Stimulated activated CD8-positive, alpha-beta memory T cell treated with anti-CD3 and anti-CD28 coated beads, Interleukin-4, amount 100 ng/mL, for 24 hours (primary cell): ENCODE measurements at places on chromosomes 6 and 20.

- no peak for DNase-seq
These were observed 44.0 kb downstream of the SPDEF start for GRCh38 chr6:34511915-34512737.

- no peak for DNase-seq
These were observed 324 bp upstream of the LAMP5 start for GRCh38 chr20:9514072-9514460.

DNA sequence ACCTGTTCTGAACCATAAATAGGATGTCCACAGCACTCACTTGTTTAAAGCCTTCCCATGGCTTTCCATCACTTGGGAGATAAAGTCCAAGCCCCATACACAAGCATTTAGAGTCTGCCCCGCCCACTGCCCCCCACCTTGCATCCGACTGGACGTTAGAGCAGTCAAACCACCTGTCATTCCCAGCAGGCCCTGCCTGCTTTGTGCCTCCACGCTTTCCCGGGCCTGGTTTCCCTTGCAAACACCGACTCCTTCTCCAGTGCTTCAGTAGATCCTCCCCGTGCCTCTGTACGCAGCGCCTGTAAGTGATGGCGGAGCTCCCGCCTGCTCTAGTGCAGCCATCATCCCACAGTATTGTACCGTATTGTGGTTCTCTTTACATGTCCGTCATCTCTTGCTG is 38.3 kb upstream of the INSM1 start:
- no peak for DNase-seq

- DNase-seq: no peak
These were observed 1.1 kb upstream of the SMOC2 start for GRCh38 chr6:168439794-168440450.

DNA sequence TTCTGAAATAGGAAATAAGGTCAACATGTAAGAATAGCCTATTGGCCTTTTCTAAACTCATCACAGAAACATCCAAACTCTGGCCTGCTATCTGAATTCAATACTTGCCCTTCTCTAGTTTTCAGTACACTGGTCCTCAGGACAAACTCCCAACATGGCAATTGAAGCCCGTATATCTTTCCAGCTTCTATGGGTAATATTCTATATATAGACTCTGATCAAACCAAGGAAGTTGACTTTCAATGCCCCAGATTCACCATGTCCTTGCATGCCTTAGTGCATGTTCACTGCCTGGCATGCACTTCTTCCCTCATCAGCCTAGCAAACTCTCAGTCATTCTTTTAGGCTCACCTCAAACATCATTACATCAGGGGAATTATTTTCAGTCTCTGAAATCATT is 73.2 kb downstream of the RSPO3 start:
- no peak for DNase-seq

GRCh38 chr6:19368511-19368910 is 468.7 kb upstream of the ID4 start:
- no peak for DNase-seq

GRCh38 chr6:82248273-82248735 is 760 bp upstream of the IBTK start:
- DNase-seq: no peak

DNA sequence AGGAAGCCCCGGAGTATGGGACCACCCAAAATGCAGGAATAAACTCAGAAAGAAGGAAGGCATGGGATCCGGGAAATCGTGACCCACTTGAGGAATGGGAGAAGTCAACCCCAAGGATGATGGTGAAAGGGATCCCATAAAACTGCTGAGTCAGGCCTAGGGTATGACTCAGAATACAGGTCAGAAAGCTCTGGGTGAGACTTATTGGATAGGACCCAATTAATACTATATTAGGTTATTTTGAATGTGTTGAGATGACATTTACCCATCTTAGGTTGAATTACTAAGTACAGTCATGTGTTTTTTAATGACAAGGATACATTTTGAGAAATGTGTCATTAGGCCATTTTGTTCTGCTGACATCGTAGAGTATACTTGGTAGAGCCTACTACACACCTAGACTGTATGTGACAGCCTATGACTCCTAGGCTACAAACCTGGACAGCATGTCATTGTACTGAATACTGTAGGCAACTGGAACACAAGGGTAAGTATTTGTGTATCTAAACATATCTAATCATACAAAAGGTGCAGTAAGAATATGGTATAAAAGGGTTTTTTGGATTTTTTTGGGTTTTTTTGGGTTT is 17.1 kb upstream of the HIVEP1 start:
- no peak for DNase-seq

DNA sequence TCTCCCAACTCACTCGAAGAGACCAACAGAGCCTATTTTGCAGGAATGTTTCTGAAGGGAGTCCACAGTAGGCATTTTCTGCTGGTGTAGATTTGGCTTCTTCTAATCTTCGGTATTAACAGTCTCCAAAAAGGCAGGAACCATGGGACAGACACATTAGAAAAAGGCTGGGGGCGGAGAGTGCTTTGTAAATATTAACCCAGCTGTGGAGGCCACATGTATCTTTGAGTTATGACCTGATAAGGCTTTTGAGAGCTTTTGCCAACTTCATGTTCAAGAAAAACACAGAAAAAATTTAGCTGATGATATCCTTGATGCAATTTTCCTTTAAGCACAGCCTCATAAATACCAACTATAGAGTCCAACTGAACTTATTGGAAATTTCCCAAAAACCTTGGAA is 119.4 kb upstream of the TSHZ2 start:
- no peak for DNase-seq

DNA sequence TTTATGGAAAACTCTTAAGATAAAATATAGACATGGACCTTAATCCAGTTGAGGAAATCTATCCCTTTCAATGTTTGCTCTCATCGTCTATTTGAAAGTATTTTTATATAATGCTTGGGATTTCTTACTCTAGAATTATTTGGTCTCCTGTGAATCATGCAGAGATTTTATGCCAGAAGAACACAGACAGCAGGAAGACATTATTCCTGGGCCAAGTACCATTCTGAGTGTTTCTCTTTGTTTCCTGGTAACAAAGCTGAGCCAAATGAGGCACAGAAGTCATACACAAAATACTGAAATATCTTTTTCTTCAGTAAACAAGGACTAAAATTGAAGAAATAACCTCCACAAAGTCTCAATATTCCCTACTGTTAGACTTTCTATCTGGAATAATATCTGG is 538.2 kb upstream of the EYS start:
- DNase-seq: no peak

- no peak for DNase-seq
These were observed 1.9 kb downstream of the SDC4 start for GRCh38 chr20:45346291-45346718.

DNA sequence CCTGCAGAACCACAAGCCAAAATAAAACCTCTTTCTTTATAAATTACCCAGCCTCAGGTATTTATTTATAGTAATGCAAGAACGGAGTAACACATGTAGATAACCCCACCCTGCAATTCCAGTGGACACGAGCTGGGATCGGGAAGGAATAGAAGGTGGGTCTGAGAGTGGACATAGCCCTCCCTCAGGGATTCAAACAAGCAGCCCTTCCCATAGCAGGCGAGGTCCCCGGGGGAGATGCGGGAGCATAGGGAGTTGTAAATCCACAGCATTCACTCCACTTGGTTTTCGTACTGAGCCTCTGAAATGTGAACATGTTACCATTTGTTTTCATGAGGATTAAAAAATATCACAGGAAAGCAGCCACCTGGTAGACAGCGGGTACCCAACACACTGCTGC is 312.6 kb downstream of the CDH4 start:
- DNase-seq: no peak

GRCh38 chr20:34037767-34038166 is 44.1 kb downstream of the RALY start:
- no peak for DNase-seq

- peak; percentile 61 for DNase-seq
These were observed 3.1 kb downstream of the PLAGL2 start for GRCh38 chr20:32204205-32205109.

DNA sequence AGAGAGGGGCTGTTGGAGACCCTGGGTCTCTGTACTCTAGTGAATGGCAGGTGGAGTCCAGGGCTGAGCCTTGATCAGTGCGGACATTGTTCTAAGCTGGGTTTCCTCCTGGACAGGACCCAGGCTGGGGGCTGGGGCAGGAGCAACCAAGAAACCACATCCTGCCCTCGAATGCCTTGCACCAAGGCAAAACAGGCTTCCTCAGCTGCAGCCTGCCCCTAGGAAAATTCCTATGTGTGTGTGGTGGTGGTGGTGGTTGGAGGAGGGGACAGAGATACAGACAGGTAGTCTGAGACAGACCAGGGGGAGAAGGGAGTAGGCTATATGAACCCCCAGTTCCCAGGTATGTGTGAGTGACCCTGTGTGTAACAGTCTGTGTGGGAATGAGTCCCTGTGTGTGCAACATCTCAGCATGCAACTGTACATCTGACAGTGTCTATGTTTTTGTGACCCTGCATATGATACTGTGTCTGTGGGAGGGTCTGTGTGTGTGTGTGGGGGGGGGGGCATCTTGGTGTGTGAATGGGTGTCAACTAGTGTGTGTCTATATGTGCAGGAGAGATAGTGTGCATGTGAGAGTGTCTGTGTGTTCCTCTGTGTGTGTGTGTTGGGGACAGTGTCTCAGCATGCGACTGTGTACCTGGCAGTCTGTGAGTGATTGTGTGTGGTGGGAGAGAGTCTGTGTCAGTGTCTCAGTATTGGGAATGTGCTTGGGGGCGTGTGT is 3.0 kb downstream of the GLP1R start:
- DNase-seq: no peak

DNA sequence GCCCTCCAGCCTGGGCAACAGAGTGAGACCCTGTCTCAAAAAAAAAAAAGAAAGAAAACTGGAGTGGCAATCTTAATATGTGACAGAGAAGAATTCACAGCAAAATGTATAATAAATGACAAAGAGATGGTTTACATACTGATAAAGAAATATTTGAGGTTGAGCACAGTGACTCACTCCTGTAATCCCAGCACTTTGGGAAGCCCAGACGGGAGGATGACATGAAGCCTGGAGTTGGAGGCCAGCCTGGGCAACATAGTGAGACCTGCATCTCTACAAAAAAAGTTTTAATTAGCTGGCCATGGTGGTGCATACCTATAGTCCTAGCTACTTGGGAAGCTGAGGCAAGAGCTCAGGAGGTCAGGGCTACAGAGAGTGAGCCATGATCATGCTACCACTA is 12.4 kb upstream of the DEFB118 start:
- DNase-seq: no peak
